DMS 273 treated with DMSO at 0.1 percent for 48 hours (cell line): ENCODE measurements at places on chromosomes 12 and 14.
A peak's percentile ranks its signal among the peaks of the same experiment; 100 is the strongest.

DNA sequence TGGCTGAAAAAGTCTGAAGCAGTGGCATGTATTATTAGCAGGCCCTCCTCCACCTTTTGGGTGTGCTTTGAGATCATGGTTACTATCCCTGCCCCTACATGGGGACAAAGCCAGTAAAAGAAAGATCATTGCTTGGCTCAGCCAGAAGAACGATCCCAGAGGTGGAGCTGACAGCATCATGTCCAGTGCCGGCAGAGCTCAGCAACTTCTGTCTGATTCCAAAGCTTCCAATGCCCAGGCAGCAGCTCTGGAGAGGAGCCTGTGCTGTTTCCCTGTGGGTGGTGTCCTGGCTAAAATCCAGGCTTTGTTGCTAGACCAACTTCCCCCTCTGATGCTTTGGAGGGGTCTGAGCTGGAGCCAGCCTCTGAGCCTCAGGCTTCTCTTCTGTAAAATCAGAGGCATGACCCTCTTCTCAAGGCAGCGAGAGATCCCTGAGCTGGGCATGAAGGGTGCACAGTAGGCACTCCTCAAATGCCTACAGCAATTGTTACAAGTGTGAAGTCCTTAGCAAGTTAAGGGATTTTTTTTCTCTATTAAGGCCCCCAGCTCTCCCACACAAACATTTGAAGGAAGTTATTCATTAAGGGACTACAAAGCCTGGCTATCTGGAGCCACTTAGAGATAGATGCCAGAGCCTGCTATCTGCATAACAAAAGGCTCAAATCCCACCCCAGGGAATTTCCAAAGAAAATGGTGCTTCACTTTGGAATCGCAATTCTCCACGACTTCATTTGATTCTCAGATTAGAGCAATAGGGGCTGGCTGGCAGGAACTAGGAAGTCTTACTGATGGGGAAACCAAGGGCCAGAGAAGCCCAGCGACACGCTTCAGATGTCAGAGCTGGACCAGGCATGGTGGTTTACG, 10.9 kb upstream of the GSC start:
- DNase-seq, result no peak

DNA sequence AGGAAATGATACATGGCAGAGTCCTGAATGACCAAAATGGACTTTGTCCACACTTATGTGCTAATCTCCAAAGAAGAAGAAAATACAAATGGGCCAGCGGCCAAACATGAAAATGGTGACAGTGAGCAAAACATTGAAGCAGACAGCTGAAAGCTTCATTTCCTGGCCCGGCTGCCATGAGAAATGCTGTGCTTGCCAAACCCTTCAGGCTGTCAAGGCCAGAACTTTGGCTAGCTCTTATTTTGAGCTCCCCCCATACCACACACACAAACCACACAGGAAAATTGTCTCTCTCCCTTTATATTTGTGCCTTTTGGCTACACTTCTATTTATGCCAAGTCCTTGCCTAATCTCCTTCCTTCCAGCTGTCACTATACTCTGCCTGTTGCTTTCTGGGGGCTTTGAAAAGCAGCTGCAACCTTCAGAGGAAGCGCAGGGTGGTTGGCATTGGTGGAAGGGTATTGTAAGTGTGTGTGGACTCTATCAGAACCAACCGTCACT, 323.8 kb downstream of the RAD51B start:
- peak; percentile 73 for DNase-seq

DNA sequence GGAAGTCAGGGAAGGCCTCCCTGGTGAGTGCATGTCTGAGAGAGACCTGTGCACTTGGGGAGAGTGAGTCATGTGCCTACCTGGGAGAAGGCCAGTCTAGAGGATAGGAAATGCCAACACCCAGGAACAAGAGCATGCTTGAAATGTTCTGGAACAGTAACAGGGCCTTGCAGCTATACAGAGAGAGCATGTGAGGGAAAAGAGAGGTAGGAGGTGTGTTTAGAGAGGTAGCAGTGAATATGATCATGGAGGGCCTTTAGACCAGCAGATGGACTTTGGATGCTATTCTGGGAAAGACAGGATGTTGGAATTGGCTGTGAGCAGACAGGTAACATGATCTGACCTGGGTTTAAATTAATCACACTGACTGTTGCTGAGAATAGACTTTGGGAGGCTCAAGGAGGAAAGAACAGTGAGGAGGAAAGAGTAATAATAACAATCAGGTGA, 1143.6 kb downstream of the FLRT2 start:
- no peak for DNase-seq

GRCh38 chr14:61543946-61544345, 151.4 kb upstream of the HIF1A start:
- DNase-seq, result no peak

GRCh38 chr12:128019996-128020544, 246.9 kb upstream of the TMEM132C start:
- no peak for DNase-seq

DNA sequence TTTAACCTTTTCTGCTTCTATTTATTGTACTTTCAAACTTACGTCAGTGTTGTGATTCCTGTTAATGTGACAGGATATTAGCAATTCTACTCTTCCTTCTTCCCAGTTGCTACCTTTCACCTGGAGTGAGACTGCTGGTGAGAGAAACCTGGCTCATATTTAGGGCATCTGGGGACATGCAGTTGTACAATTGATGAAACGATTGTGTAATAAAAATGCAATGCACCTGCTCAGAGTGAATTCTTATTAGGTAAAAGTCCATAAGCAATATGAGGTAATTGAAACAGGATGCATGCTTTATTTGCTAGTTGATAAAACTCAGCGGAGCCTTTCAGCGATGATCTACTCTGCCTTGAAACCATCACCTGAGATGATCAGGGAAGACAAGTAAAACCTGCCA, 116.1 kb upstream of the FBXO33 start:
- no peak for DNase-seq

DNA sequence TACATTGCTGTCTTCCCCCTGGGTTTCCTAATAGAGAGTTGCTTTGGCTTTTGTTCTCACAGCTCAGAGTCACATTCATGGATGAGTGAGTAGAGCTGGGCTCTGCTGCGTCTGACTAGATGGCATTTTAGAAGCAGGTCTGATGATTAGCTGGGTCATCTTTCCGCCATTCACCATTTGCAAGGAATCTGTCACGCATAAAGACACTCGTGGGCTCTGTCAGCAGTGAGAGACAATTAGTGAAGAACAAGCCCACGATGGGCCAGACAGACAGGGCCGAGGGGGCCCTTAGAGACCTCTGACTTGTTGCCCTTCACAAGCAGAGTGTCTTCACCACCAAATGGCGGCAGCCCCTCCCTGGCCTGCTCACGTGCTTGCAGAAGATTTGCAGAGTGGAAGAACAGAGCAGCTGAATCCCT, 175.0 kb downstream of the CRADD start:
- no peak for DNase-seq

GRCh38 chr12:67446716-67447115, 177.6 kb downstream of the CAND1 start:
- no peak for DNase-seq

GRCh38 chr14:39232554-39233415, 930 bp upstream of the MIA2 start:
- no peak for DNase-seq

GRCh38 chr12:97359021-97359690, 103.4 kb upstream of the RMST start:
- no peak for DNase-seq

DNA sequence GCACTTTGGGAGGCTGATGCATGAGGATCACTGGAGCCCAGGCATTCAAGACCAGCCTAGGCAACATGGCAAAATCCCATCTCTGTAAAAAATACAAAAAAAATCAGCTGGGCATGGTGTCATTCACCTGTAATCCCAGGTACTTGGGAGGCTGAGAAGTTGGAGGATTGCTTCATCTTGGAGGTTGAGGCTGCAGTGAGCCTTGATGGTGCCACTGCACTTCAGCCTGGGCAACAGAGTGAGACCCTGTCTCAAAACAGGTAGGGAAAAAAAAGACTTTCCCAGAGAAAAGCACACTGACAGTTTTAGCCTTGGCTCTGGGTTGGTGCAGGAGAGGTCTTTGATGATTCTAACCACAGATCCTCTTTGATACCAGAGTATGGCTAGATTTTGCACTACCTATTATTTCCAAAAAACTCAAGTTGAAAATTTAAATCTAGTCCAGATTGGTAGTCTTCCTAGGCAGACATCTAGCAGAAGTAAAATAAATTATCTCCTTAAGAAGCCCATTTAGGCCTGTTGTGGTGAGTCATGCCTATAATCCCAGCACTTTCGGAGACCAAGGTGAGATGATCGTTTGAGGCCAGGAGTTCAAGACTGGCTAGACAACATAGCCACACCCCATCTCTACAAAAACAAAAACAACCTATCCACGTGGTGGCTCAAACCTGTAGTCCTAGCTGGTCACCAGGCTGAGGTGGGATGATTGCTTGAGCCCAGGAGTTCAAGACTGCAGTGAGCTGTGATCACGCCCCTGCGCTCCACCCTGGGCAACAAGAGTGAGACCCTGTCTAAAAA, 18.6 kb downstream of the LARP4 start:
- DNase-seq, result no peak

DNA sequence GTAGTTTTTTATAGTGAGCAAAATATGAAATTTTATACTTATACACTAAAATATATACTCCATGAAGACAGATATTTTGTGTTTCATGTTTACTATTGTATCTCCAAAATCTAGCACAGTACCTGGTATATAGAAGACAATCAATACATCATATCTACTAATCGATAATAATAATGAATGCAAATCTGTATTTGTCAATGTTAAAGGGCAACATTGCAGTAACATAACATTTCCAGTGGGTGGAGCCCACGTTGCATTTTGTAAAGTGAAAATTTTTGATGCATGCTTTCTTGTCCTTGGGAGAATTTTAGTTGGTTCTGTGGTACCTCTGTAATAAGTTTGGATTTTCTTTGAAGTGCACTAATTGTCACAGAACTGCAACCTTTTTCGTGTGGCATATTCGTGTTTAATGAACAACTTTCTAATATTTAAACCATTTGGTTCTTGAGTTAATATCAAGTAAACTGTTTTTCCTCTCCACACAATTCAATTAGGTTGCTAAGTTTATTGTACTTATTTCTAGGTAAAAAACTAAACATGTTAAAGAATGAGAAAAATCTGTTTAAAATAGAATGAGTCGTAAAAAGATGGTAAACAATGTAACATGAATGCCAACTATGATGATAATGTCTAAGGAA, 47.4 kb downstream of the AVPR1A start:
- no peak for DNase-seq

DNA sequence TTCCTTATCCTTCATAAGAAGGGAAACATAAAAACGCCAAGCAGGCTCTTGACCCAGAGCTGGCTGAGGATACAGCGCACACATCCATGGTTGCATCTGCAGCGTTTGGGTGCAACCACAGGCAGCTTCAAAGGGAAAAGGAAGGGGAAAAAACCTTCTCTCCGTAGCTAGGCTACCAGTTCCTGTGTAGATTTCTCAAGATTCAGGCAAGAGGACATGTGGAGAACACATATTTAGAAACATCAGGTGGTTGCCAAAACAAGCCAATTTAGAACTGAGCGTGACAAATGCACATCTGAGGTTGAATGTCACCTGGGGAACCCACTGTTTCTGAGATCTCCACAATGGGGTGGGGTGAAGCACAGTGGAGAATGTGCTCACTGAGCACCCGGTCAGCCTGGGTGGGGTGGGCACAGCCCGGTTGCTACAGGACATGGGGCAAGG, 78.3 kb upstream of the BDKRB2 start:
- no peak for DNase-seq

GRCh38 chr14:31154956-31155355, 52.6 kb downstream of the HECTD1 start:
- DNase-seq, result no peak

GRCh38 chr12:126734296-126734695, 1532.7 kb upstream of the TMEM132C start:
- DNase-seq, result no peak

- DNase-seq, result peak; percentile 43
Measured at GRCh38 chr12:80937391-80938238, at the start of gene LIN7A. LIN7A (minus strand) TSS chr12:80937934; CDS start chr12:80937722, 212 bp downstream.

- DNase-seq, result no peak
Measured at GRCh38 chr14:91985521-91986255, 38.2 kb upstream of the FBLN5 start.

DNA sequence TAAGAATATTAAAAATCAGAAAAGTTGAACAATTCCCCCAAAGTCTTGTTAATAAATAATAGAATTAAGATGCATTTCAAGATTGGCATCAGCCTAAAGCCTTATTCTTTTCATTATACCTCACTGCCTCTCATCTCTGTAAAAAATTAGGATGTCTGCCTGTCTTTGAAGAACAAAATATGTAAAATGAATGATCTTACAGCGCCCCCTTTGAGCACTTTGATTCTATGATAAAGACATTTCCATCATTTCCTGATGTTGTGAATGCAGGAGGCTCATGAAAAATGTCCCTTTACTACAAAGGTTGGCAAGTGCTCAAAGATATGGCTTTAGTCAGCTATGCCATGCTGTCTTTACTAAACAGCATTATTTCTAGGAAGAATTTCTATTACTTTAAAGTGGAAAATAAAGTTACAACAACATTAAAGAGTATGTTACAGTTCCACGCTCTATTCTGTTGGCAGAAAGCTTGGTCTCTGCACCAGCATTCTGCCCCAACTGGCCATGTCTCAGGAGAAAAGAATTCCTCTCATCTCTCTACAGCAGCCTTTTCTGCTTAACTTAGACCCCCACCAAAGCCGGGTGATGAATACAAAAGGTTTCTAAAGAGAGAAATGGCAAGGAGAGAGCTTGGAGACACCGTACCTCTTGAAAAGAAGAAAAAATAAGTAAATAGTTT, 95.1 kb downstream of the LLPH start:
- no peak for DNase-seq

GRCh38 chr12:81668475-81668874, 90.7 kb downstream of the PPFIA2 start:
- DNase-seq, result no peak

GRCh38 chr14:85714069-85714468, 184.1 kb downstream of the FLRT2 start:
- no peak for DNase-seq

DNA sequence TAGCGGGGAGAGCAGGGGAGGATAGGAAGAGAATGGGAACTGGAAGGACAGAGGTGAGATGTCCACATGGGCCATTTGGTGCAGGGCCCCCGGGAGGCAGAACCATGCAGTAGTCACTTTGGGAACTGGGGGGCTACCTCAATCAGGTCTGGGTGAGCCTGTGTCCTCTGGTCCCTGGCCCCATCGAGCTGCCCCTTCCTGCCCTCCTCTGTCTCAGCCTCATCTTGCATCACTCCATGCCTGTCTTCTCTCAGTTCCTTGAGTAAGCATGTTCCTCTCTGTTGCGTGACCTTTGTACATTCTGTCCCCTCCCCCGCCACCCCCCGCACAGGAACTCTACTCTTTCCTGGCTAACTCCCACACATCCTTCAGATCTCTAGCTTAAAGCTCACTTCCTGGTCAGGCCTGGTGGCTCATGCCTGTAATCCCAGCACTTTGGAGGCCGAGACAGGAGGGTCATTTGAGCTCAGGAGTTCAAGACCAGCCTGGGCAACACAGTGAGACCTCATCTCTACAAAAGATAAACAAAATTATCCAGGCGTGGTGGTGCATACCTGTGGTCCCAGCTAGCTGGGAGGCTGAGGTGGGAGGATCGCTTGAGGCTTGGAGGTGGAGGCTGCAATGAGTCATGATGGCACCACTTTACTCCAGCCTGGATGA, 23.2 kb downstream of the FOS start:
- no peak for DNase-seq

- DNase-seq, result no peak
Measured at GRCh38 chr12:77746096-77746495, 84.6 kb upstream of the NAV3 start.

- DNase-seq, result no peak
Measured at GRCh38 chr14:86179980-86180379, 650.0 kb downstream of the FLRT2 start.
